CD8-positive, alpha-beta T cell (primary cell): ENCODE measurements at places on chromosomes 6 and 20.

DNA sequence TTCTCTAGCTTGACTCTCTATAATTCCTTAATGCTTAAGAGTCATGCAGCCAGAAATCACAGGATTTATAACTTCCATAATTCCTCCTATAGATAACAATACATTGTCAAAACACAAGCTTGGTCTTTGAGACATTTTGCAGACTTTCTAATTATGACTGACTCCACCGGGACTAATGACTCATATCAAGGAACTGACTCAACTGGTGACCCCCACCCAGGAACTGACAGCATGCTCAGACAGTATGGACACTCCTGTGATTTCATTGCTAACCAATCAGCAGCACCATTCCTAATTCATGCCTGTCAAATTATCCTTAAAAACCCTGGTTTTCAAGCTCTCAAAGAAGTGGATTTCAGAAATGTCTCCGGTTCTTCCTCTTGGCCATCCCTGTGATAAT is 670.5 kb upstream of the IMPG1 start:
- no peak for DNase-seq

- no peak for DNase-seq
Measured at GRCh38 chr6:142381845-142382378, 80.1 kb downstream of the ADGRG6 start.

- DNase-seq, result no peak
Measured at GRCh38 chr6:157374889-157375443, 6.0 kb upstream of the ZDHHC14 start.

DNA sequence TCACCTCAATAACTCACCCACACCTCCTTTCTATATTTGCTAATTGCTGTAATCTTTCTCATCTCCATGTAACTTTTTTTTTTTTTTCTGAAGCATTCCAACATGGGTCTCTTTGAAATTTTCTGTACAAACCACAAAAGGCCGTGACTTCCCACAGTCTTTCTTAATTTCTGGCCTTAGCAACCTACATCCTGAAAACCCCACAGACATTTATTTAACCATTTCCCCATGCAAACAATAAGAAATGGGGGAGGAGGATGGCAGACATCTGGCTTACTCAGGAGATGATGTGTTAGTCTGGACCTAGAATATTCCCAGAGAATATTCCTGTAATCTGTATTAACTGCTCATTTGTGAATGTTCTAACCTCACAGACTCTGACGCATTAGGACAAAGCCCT is 57.6 kb downstream of the MEP1A start:
- no peak for DNase-seq

GRCh38 chr6:467111-467510 is 75.6 kb downstream of the IRF4 start:
- no peak for DNase-seq
